ENCODE measurements at places on chromosomes 11 and 22.

DNA sequence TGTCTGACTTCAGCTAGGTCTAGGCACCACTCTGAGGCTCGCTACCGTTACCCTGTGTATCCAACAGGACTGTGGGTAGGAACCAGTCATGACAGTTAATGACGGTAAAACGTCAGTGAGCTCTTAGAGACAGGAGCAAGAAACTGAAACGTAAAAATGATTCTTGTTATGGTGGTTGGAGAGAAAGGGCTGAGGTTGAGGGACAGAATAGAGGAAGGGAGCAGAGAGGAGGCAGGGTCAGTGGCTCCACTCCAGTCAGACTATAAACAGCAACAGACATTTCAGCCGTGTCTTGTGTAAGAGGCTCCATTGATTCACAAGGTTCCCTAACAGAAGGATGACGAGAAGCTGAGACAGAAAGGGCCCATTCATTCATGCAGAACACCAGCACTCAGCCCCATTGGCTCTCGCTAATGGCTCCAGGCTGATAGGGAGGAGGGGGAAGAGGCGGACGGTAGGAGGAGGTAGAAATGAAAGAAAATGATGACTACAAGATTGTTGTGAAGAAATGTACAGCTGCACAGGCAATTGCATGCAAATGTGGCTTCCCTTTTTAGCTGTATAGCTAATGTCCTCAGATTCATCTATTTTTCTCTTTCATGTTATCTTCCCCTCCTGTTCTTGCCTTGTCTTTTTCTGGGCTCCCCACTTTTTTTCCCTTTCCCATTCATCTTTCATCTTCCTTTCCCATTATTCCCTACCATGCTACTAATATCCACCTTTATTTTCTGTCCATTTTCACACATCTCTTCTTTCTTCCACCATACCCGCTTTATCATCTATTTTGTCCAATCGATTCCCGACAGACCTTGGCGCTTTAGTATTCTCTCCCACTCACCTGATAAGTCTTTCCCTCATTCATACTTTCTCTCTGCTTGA is 34.3 kb downstream of the ETS1 start:
- DNase-seq = no peak

GRCh38 chr11:69333879-69334278 is 39.9 kb downstream of the MYEOV start:
- no peak for DNase-seq

- no peak for DNase-seq
Observed at GRCh38 chr11:128491195-128491936, 96.0 kb downstream of the ETS1 start.

- DNase-seq = no peak
Observed at GRCh38 chr22:31637891-31638618, 24.0 kb downstream of the PISD start.

GRCh38 chr11:134483857-134484256 is 71.8 kb upstream of the B3GAT1 start:
- DNase-seq = no peak

DNA sequence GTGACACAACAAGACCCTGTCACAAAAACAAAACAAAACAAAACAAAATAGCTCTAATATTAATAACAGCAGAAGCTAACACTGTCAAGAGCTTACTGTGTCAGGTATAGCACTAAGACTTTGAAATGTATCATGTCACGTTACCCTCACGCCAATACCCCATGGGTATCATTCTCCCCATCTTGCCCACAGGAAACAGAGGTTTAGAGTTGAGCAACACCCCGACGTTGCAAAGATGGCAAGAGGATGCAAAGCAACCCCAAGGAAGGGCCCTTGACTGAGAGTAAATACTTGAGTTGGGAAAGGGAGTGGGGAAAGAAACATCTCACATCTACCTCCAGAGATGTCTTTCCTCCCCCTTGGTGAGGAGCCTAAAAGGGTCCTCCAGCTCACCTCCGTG is 366.8 kb downstream of the LARGE1 start:
- no peak for DNase-seq

DNA sequence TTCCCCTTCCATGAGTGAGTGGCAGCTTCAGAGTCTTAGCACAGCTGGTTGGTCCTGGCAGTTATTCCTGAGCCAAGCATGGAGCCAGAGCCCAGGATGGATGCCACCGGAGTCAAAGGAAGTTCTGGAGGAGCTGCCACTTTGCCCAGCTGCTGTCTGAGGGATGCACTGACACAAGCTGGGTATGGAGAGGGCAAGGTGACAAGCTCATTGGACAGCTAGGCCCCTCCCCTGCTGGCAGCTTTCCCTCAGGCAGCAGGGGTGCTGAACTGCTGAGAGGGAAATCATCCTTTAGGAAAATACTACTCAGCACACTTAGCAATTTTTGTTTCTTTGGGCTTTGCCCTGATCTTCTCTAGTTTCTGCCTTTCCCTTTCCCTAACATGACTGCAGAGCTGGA is 99.3 kb upstream of the SESN3 start:
- no peak for DNase-seq

DNA sequence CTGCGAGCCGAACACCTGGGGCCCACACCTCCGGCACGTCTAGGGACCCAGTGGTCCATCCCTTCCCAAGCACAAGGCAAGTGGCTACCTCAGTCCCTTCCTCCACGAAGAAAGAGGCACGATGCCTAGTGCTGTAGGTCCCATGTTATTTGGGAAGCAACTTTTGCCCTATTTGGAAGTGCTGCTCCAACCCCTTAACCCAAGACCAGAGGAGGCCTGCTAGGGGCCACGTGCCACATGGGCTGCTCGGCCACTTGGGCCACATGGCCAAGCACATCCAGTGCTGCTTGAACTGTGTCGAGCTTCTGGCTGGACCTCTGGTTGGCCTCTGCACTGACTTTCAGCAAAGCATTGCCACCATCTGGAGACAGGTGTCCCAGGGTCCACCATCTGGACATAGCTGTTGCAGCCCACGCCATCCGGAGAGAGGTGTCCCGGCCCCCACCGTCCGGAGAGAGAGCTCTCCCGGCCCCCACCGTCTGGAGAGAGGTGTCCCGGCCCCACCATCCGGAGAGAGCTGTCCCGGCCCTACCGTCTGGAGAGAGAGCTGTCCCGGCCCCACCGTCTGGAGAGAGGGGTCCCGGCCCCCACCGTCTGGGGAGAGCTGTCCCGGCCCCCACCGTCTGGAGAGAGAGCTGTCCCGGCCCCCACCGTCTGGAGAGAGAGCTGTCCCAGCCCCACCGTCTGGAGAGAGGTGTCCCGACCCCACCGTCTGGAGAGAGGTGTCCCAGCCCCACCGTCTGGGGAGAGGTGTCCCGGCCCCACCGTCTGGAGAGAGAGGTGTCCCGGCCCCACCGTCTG is 6.5 kb upstream of the B4GALNT4 start:
- no peak for DNase-seq

GRCh38 chr11:17423533-17424310 is 35.3 kb upstream of the KCNJ11 start:
- no peak for DNase-seq

DNA sequence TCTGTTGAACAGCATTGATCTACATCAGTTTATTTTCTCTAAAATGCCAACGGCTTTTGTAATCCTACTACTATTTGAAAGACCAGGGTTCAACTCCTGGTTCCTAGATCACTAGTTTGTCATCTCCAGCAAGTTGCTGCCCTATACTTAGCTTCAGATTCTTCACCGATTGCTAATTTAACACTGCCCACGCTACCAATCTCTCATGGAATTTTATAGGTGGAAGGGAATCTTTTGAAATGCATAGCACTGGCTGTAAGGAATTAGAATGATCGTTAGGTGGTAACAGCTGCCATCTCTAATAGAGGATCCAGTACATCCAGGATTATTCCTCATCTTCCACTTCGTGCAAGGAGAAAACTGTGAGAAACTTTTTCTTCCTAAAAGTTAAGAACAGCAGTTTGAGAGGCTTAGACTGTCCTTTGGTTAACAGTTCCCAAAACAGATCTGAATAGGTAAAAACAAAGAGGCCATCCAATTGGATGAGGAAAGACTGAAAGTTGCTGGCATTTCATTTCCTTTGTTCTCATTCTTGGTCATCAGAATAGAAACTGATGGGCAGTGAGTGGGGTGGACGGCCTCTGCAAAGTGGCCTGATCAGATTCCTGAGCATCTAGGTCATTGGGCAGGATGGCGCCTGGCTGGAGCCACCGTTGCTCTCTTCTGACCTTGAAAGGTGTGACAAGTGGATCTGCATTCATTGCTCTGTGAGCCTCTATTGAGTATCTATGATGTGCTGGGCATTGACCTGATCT is 236.3 kb upstream of the SORL1-AS1 start:
- no peak for DNase-seq

- no peak for DNase-seq
Observed at GRCh38 chr11:12070446-12071267, 39.7 kb upstream of the MICAL2 start.

GRCh38 chr11:34637303-34637702 is 16.4 kb downstream of the EHF start:
- DNase-seq = no peak

- no peak for DNase-seq
Observed at GRCh38 chr11:69773626-69774353, 1.4 kb downstream of the FGF4 start.

- no peak for DNase-seq
Observed at GRCh38 chr11:85673393-85673792, 8.5 kb upstream of the CREBZF start.

DNA sequence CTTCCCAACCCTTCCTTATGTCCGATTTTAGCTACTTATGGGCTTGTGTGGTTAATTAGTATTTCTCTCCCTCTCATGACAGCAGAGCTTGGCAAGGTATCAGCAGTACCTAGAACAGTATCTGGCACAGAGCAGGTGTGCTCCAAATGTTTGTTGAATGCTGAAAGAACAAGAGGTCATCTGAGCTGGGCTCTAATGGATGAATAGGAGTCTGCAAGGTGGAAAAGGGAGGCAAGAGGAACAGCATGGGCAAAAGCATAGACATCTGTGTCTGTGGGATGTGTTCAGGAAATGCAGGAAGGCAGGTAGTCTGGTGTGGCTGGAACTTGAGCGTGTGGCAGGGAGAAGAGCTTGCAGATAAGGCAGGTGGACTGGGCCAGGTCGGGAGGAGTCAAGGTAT is 19.0 kb downstream of the PRG3 start:
- DNase-seq = no peak

Data from activated T-helper 1 cell treated with anti-CD3 and anti-CD28 coated beads, Interleukin-2, amount 50 U/mL, for 16 hours (primary cell).